A673 (cell line): ENCODE measurements at places on chromosomes 3 and 15. TPM values are rescaled to one million over a fixed set of nuclear protein-coding genes. Genes with fewer than 3 reads are reported as not detected.
A peak's percentile ranks its signal among the peaks of the same experiment; 100 is the strongest.

DNA sequence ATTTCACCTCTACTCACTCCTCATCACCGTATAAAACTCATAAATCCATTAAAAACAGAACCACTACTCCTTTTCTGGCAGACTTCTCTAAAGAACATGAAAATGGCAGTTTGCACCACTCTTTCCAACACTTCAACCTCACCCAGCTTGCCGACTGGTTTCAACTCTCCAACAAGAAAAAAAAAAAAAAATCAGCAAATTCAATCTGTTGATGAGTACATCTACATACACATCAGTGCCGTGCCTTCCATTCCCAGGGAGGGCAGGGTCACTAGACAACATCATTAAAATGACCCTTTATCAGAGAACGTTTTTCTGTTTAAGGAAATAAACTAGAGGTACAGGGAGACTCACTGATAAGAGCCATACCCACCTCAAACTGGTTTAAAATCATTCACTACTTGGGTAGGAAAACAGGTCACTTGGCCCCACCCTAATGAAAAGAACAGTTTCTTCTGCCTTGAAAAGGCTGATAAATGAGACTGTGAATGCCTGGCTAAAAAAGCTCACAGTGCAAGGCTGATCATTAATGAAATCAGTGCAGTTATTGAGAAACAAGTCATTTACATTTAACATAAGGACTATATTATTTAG, 6.0 kb downstream of the ANXA2 start:
- DNase-seq = no peak

GRCh38 chr3:66428733-66429132, 72.1 kb downstream of the LRIG1 start:
- peak; percentile 89 for DNase-seq

- peak; percentile 92 for DNase-seq
Measured at GRCh38 chr15:50148362-50148963, 29.4 kb upstream of the ATP8B4 start.

DNA sequence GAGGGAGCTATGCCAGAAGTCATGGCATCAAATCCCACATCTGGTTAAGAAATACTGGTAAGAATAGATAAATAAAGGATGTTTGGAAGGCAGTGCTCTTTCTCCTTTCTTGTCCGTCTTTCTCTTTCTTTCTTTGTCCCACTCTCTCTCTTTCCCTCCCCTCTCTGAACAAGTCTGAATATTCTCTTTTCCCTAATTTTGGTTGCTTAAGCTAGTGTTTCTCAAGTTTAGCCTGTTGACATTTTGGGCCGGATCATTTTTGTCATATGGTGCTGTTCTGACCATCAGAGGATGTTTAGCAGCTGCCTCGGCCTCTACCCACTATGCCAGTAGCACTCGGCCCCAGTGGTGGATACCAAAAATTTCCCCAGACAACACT, 405.3 kb upstream of the C2CD4B start:
- no peak for DNase-seq

GRCh38 chr3:183455089-183455488, 26.7 kb upstream of the MCF2L2 start:
- no peak for DNase-seq

- no peak for DNase-seq
Measured at GRCh38 chr3:152199102-152199840, 69.5 kb upstream of the MBNL1 start.

HTR3E gene
- total RNA-seq = not detected in 2 replicates

DNA sequence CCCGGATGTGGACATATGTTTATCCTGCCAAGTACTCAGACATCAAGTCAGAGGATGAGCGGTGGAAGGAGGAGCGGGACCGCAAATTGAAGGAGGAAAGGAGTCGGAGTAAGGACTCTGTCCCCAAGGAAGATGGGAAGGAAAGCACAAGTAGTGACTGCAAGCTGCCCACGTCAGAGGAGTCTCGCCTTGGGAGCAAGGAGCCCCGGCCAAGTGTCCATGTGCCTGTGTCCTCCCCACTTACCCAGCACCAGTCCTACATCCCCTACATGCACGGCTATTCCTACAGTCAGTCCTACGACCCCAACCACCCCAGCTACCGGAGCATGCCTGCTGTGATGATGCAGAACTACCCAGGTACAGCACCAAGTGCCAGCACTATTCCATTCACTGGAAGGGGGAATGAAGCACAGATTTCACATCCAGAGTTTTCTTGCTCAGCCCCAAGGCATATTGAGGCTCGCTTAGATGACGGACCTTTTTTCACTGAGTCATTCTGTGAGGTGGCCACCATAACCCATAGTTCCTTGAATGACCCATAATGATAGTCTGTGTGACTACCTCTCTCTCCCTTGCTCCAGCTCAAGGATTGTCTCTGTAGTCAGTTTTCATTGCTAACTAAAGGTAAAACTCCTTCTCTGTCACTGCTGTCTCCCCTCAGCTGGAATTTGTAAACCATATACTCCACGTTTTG, 97.1 kb downstream of the RBPMS2 start:
- DNase-seq = no peak

DNA sequence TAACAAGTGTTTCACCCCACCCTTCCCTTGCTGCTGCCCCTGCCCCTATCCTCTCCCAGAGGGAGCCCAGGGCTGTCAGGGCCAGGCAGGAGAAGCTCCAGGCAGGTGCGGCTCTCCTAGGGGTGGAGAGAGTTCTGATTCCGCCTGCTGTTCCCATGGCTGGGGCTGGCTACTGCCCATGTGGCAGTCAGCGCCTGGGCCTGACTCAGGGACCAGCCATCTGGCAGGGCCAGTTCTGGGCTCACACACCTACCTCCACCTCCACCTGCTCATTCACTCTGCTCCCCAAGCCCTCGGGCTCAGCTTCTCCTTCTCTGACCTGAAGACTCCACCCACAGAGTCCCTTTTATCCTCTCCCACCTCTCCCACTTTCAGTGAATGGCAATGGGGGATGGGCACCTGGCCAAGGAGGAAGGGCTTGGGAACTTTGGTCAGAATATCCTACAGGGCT, 23.4 kb downstream of the AMOTL2 start:
- DNase-seq = no peak

GRCh38 chr3:85571835-85572234, 613.0 kb downstream of the CADM2 start:
- DNase-seq = no peak

DNA sequence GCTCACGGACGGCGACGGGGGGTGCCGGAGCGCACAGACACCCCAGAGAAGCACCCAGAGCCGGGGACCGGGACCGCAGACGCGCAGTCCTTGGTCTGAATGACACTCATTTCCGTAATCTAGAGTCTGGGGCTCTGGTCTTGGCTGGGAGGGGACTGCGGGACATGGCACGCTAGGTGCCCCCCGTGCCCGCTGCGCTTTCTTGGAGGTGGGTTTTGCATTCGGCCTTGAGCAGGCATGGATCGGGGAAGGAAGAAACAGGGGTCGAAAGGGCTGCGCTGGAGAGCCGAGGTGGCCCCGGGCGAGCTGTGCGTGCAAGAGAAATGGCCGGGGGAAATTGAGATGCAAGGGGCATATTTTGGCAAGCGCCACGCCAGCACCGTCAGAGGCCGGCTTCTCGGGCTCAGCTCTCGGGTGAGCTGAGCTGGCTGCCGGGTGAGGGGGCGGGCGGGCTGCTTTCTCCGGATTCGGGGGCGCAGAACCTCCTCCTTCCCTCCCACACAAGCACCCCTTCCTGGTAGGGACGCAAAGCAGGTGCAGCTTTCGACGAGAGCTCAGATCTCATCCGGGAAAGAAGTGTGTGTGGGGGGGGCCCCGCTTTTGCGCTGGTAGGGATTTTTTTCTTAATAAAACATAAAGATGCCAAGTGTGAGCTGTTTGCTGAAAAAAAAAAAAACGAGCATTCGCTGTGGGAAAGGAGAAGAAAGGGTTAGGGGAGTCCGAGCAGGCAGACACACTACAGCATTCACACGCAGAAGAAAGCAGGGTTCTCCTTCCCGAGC, 963 bp upstream of the NTRK3 start:
- no peak for DNase-seq

DNA sequence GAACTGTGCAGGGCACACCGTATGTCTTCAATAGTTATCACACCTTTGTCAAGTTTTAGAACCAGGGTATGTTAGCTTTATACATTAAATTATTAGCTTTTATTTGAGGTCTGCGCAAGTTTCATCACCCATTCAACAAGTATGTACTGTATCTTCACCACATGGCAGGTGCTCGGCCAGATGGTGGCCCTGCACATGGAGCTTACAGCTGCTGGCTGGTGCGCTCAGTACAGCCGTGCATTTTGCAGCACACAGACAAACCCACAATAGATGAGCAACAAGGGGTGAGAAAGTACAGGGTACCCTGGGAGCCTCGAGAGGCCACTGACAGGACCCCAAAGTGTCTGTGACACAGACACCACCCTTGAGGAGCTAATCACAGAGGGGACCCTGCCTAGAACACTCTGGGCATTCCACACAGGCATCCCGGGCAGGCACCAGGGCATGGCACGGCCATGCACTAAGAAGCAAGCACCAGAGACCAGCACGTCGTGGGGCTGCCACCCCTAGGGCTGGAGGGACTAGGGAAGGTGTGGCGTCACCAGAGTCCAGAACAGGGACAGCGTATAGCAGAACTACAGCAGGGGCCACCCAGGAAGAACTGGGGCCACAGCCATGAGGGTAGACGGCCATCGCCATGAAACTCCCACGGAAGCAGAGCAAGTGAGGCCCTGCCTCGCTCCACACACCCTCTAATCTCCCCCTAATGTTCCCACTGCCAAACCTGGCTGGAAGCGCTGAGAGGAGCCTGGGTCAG, 27.4 kb downstream of the ZXDC start:
- DNase-seq = no peak

GOLIM4 gene
- 12.2 and 12.3 TPM in 2 replicates for total RNA-seq
